ENCODE measurements at places on chromosomes 2 and 18. TPM values are rescaled to one million over a fixed set of nuclear protein-coding genes. Genes with fewer than 3 reads are reported as not detected.

DNA sequence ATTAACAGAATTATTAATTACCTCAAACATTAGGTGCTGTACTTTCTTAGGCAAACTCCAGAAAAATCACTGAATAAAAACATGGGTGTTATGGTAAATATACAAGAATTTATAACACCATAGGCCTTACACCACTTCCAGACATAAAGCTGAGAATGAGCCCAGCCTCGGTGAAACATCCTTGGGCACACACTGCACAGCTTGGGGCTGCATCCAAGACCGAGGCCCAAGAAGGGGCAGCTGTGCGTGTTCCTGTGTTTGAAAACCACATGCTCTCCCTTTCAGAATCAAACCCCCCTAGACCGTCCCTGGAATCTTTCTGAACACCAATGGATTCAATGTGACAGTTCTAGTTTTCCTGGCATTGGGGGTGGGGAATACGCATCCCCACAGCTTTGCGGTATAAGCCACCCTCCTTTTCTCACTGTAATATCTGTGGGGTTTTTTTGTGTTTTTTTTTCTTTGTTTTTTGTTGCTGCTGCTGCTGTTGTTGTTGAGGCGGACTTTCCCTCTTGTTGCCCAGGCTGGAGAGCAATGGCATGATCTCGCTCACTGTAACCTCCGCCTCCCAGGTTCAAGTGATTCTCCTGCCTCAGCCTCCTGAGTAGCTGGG is 12.9 kb downstream of the ERFE start:
- no peak overlapping the region for H3K27ac ChIP-seq
- H3K27me3 ChIP-seq: no peaks in the 10 kb centered on the region
- DNase-seq: no peak
- no peak overlapping the region for H3K4me3 ChIP-seq
- peaks cover 33% of the 10 kb centered on the region for H3K36me3 ChIP-seq

DNA sequence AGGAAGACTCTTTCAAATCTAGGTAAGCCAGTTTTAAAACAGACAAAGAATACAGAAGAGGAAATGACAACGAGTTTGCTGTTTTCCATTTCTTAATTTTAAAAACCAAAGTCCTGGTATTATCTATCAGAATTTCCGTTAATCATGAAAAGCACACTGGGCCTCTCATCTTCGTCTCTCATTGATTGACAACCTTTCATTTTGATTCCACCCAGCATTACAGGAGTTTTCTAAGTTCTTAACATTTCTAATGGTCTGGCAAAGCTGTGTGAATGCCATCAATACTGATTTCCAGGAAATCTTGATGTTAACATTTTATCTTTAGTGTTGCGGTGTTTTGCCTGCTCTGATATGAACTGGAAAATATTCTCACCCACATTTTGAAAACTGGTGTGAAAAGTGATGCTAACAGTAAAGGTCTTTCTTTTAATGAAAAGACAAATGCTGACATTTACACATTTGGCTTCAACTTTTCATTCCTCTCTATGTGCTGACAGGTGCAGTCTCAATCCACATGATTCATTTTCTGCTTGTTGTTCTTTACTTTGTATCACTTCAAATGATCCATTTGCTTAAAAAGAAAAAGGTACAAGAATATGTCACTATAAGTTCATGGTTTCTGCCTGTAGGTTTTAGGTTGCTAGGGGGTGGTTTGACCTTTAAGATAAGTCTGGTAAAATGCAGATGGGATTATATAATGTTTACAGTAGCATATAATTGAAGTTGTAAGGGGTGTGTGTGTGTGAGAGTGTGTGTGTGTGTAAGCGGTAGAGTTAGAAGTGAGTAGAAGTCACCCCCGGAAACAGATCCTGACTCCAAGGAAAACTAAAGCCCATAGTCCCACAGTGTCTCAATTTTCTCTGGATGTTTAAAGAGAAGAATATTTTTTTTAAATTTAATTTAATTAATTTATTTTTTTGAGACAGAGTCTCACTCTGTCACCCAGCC is 29.5 kb downstream of the SCYGR8 start:
- H3K36me3 ChIP-seq: no peaks in the 10 kb centered on the region
- H3K27me3 ChIP-seq: peaks cover 2% of the 10 kb centered on the region
- no peak for DNase-seq
- H3K4me1 ChIP-seq: no peaks in the 10 kb centered on the region
- no peak overlapping the region for H3K27ac ChIP-seq

DNA sequence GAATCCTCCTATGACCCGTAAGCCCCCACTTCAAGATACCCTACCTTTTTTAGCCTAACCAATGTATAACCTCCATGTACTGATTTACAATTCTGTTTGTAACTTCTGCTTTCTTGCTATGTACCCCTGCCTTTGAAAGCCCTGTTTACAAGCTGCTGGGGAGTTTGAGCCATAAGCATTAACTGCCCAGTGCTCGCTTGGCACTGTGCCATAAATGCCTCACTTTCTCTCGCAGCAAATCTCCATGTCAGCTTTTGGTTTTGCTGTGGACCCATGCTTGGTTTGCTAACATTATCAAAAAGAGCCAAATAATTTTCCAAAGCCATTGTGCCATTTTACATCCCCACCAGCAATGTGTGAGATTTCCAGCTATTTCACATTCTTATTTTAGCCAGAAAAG is 51.8 kb downstream of the TEX51 start:
- no peak for DNase-seq
- H3K27ac ChIP-seq: no peak overlapping the region
- H3K36me3 ChIP-seq: no peaks in the 10 kb centered on the region
- no peaks in the 10 kb centered on the region for H3K4me1 ChIP-seq

- no peak overlapping the region for H3K4me3 ChIP-seq
- no peak overlapping the region for H3K27ac ChIP-seq
- no peaks in the 10 kb centered on the region for H3K27me3 ChIP-seq
- H3K4me1 ChIP-seq: no peaks in the 10 kb centered on the region
Measured at GRCh38 chr2:223230352-223230751, 178.4 kb downstream of the KCNE4 start.

DNA sequence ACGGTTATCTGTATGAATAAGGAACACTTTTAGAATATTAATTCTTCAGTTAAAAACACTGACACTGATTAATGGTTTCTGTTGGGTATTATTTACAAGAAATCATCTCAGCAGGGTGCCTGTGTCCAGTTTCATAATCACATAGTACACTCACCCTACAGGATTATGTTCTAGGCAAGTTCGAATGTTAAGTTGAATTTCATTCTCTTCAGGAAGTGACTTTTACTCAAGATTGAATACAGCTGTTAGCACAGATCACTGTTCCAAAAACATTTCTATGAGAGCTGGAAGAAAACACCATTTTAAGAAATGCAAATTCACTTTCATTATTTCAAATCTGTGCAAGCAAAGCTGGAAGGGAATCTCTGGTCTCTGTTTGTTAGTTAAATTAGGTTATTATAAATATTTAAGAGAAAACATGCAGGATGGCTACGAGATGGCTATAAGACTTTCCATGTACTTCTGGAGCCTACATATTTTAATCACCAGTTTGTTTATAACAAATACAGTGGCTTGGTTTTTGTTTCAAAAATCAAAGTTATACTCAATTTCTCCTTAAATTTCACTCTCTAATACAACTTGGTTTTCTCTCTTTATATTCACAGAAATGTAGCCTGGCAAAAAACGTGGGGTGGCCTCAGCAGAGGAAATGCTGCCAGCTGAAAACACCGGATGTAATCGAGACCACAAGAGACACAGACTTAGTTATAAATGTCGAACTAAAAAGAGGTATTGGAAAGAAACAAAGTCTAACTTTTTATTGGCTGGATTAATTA is 65.8 kb downstream of the RBMS1 start:
- H3K4me3 ChIP-seq: peak overlapping the region; percentile 68
- no peaks in the 10 kb centered on the region for H3K27me3 ChIP-seq
- DNase-seq: peak; percentile 76
- peaks cover 53% of the 10 kb centered on the region for H3K36me3 ChIP-seq
- peak overlapping the region; percentile 88 for H3K27ac ChIP-seq

GRCh38 chr2:134782792-134783191 is 55.6 kb upstream of the ACMSD start:
- no peak overlapping the region for H3K27ac ChIP-seq
- no peaks in the 10 kb centered on the region for H3K36me3 ChIP-seq
- no peak for DNase-seq
- H3K4me3 ChIP-seq: no peak overlapping the region

- no peaks in the 10 kb centered on the region for H3K27me3 ChIP-seq
- no peak overlapping the region for H3K27ac ChIP-seq
- no peak for DNase-seq
- no peaks in the 10 kb centered on the region for H3K4me1 ChIP-seq
- H3K36me3 ChIP-seq: peaks cover 11% of the 10 kb centered on the region
- no peak overlapping the region for H3K4me3 ChIP-seq
Measured at GRCh38 chr2:27875089-27875881, 14.9 kb downstream of the RBKS start.

DNA sequence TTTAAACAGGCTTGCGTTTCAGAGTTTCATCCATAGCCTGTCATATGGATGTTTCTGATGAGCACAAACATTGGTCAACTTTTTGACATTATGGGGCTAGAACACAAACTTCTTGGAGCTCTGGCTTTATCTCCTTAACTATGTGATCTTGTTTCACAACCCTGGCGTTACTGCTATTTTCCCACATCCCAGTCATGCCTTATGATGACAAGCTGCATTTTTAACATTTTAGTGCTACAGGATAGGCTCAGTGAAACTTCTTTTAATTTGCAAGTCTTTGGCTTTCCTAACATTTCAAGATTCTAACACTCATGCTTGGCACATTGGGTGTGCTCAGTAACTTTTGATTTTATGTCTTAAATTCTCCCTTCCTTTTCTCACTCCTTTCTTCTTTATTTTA is 21.0 kb upstream of the PDE1A start:
- no peaks in the 10 kb centered on the region for H3K4me1 ChIP-seq
- H3K36me3 ChIP-seq: no peaks in the 10 kb centered on the region
- no peak overlapping the region for H3K4me3 ChIP-seq

The PGAP1 gene
- total RNA-seq: 39.5 TPM

The FKBP7 gene
- 3.6 TPM for total RNA-seq

The CCDC141 gene
- total RNA-seq: 17.0 TPM

Data from activated CD8-positive, alpha-beta T cell treated with anti-CD3 and anti-CD28 coated beads, Interleukin-2, amount 10 ng/mL, durations not matched to agents 7 days and 5 days (primary cell).